RWPE2 (cell line): ENCODE measurements at places on chromosomes 7 and 10.
A peak's percentile ranks its signal among the peaks of the same experiment; 100 is the strongest.

DNA sequence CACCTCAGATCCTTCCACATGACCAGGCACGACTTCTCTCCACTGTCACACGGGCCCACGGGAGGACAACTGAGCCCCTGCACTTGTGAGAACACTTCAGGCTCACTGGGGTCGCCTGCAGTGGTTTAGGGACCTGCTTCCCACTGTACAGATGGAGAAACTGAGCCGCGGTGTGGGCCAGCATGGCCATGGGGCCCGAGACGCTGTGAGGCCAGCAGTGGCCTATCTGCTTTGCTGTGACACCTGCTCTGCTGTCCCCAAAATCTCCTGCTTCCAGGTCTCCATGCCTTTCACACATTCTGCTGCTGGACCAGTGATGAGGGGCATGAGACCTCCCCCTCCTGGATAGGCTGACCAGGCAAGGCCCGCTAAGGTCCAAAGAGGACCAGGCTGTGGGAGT lies 75.8 kb upstream of the PAX2 start:
- no peak for DNase-seq

DNA sequence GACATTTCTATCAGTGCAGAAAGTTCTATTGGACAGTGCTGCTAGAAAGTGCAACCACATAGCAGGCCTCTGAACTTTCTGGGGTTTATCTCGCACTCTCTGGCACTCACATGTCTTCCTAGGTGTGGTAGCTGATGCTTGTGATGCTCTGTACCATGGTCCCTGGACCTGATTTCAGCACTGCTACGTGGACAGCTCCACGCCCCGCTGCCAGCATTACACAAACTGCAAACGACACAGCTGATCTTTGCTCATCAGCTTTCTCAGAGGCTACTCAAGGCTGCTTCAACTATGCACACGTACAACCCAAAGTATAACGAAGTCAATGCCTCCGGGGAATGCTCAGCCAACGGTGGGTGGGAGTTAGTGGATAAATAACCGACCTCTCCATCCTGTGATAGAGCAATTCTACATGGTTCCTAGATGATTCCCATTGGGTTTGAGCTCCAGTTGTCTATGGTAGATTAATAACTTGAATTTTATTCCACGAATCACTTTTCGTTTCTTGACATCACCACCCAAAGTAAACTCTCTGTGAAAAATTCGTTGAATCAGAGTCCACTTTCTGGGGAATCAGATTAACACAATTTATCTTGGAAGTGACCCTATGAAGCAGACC lies 302.5 kb downstream of the ACTR3B start:
- DNase-seq: no peak

DNA sequence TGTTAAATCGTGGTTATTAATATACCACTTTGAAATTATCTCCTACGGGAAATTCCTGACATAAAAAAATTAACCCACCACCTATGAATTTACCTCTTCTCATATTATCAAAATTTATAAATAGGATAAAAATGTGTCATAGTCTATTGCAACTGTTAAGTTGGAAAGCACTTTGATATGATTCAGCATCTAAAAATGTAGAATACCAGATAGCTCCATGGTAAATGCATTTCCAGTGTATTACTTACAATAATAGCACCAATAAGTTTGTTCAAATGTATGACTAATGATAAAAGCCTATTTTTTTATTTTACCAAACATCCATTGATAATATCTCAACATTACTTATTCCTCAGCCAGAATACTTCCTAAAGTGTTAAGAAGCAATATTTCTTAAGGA lies 13.6 kb upstream of the KCND2 start:
- no peak for DNase-seq

DNA sequence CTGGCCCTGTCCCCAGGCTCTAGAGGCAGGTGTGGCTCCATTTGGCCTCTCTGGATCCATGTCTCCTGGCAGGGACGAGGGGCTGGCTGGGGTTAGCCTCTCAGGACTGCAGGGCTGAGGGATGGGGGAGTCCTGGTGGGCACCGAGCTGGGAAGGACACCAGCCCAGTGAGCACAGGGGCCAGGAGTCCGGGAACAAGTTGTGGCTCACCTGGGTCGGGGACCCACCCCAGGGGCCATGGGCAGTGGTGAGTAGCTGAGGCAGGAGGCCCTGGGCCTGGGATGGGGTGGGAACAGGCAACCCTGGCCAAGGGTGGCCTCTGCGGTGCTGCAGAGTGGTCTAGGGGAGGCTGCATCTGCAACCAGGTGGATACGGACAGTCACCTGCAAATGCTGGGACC lies 24.1 kb downstream of the ANTXRL start:
- peak; percentile 45 for DNase-seq

GRCh38 chr7:87885018-87885417 lies 8.7 kb downstream of the DBF4 start:
- no peak for DNase-seq

GRCh38 chr10:113680190-113681111 lies 739 bp downstream of the CASP7 start:
- DNase-seq: no peak

- no peak for DNase-seq
Measured at GRCh38 chr10:15794569-15794968, 65.7 kb downstream of the MINDY3 start.

GRCh38 chr7:90459888-90460287 lies 9.6 kb upstream of the PTTG1IP2 start:
- DNase-seq: no peak

GRCh38 chr10:86849181-86849894 lies 92.9 kb downstream of the BMPR1A start:
- DNase-seq: no peak

DNA sequence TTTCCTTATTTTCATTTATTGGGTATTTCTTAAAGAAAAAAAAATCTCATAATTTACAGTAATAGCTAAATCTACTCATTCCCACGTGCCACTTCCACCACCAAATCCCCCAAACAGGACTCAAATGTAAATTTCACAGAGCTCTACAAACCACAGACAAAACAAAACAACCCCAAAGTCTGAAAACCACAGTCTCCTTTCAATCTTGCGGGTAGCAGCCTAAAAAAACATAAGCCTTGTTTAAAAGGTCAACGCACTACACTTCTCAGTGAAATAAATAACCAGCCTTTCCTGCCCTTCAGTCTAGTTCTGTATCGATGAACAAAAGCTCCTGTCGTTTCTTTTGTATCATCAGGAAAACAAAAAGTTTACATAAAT lies 121.8 kb upstream of the AFAP1L2 start:
- no peak for DNase-seq

GRCh38 chr7:102291056-102291915 lies 4.6 kb downstream of the SH2B2 start:
- peak; percentile 56 for DNase-seq

DNA sequence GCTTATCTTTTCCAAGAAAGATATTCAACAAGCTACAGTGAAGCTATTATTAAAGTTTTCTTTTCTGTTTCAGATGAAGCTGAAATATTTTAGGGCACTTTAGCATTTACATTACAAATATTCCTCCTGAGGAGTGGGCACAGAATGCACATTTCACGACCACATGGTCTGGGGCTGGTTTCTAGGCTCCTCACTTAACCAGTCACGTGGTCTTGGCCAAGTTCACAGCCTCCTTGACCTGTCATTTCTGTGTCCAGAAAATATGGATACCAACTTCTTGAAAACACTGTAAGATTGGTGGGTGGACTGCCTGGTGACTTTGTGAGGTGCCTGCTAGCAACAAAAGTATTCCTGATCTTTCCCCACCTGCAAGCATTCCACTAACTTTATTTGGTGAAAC lies 70.9 kb downstream of the FAM171A1 start:
- DNase-seq: no peak

GRCh38 chr7:141679014-141679413 lies 23.0 kb downstream of the DENND11 start:
- no peak for DNase-seq
